ENCODE measurements at places on chromosomes 7 and 10.

DNA sequence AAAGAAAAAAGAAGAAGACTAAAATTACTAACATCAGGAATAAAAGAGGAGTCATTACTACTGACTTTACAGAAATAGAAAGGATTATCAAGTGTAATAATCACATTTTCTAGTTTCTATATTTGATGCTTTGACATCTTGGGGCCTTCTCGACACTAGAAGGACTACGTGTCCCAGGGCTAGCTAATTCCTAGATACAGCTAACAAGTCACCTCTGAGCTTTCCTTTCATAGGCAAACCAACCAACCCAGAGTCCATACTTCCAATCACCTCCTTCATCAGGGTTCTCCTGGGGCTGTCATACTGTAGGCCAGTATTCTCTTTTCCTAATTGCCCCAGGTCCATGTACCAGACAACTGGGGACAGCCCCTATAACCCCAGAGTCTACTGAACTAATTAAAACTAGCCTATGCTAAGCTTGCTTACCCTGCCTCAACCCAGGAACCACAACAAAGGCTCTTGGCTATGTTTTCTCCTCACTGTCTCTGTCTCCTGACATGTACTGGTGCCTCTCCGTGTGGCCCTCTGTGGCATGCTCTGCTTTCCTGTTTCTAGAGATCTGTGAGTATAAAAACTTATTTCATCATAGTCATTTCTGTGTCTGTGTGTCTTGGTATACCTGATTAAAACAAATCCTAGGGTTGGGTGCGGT, 6.7 kb upstream of the PARP12 start:
- no peak for DNase-seq

GRCh38 chr10:77636967-77637531, 559 bp downstream of the KCNMA1 start:
- peak; percentile 19 for DNase-seq

DNA sequence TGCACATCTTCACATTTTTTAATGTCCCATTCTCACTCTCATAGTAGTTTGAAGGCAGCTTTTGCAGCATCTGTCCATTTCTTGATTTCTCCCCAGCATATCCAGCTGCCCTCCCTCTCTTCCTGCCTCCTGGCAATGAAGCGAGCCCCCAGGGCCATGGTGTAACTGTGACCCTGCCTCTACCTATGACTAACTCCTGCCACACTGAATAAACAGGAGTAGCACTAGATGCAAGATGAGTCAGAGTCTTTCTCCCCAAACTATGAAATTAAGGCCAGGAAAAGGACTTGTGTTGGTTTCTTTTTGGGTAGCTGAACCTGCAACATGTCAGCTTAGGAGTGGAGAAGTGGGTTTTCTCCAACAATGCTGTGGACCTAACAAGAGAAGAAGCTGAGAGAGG, 329.0 kb downstream of the RNLS start:
- DNase-seq, result peak; percentile 86

DNA sequence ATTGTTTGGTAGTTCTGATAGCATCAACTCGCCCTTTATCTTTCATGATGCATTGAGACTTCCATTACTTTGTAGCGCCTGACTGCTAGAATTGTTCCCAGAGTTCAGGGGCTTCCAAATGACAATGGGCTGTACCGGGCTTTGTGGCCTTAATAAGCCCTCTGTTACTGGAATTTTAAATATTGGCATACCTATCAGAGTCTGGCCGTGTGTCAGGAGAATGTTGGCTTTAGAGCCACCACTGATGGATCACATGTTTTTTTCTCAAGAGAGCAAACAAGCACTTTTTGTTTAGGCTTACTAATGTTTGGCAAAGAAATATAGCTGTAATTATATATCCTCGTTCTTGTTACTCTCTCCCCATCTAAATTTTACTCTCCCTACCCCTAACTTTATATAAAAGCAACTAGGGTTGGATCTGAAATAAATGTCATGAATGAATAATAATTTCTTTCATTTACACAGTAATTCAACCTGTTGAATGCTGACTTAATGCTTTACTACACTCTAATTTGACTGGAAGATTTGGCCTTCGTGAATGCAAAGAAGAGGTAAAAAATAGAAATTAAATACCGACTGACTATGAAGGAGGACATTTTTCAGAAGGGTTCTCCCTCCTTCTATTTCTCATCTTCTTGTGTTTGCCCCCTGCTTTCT, 396.7 kb downstream of the AUTS2 start:
- DNase-seq, result no peak

DNA sequence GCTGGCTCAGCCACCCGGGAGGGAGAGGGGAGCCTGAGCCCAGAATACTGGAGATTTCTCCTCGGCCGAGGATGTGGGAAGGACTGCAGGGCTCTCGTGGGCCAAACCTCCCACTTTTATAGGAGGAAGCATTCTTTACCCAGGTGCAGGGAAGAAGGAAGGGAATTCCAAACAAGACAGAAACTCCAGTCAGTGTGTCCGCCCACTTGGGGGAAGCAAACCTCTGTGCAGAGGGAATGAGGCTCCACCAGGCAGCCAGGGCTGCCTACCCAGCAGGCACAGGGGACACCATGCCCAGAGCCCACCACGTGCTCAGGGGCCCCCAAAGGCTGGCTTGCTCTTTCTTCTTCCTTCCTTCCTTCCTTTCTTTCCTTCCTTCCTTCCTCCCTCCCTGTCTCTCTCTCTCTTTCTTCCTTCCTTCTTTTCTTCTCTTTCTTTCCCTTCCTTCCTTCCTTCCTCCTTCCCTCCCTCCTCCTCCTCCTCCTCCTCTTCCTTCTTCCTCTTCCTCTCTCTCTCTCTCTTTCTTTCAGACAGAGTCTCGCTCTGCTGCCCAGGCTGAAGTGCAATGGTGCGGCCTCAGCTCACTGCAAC, 15.4 kb upstream of the FZD9 start:
- no peak for DNase-seq

GRCh38 chr7:101133621-101134398, 6.9 kb downstream of the SERPINE1 start:
- no peak for DNase-seq

- no peak for DNase-seq
Measured at GRCh38 chr7:46989247-46989646, 592.7 kb downstream of the TNS3 start.

GRCh38 chr7:132049462-132050304, 493.3 kb upstream of the PODXL start:
- DNase-seq, result no peak

GRCh38 chr7:76133839-76134238, 67.9 kb upstream of the SRRM3 start:
- no peak for DNase-seq
